ENCODE measurements at places on chromosomes 5 and 9.

DNA sequence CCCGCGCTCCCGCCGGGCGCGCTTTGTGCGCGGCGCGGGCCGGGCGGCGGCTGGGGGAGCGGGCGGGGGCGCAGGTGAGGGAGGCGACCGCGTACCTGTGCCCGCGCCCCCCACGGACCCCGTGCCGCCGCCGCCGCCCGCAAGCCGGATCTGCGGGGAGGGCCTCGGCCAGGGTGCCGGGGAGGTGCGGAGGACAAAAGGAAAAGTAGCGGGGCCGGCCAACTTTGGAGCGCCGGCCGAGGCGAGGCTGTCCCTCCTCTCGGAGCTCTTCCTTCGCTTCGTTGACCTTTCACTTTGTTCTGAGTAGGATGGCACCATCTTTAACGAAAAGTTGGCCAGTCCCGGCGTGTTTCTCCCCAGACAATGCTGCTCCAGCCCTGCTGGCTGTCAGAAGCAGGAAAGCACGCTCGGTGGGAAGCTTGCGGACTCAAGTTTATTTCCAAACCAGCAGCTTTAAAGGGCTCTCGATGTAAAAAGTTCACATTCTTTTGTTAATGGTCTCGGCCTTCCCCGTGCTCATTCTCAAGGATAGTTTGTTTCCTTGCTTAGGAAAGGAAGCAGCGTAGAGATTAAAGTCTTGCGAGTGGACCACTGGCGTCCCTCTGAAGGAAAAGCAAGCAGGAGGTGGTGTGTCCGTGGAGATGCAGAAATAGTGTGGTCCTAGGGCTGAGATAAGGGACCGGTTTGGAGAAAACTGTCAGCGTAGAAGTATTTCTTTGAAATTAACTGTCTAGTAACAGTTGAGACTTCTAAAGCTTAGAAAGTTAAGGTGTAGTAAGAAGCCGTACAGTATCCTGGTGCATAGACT is 639 bp downstream of the EHMT1 start:
- no peak for DNase-seq

GRCh38 chr9:107489687-107490605 is at the start of gene KLF4:
Gene KLF4, minus strand, starts transcription at chr9:107489769. Its CDS starts 597 bp downstream, at chr9:107489172.
- peak; percentile 92 for DNase-seq

DNA sequence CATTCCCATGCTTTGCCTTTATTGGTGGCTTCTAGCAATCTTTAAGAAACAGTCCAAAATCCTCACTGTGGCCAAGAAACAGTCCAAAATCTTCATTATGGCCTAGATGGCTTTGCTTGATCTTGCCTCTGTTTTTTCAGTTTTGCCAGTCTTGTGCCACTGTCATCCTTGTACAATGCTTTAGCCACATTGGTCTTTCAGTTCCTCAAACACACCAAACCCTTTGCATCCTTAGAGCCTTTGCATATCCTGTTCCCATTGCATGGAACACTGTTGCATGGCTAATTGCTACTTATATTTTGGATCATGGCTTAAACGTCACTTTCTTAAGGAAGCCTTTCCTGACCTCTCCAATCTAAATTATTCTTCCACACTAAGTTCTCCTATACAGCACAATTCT is 22.1 kb downstream of the MRRF start:
- DNase-seq: no peak

GRCh38 chr5:31362529-31362900 is 169.0 kb downstream of the CDH6 start:
- no peak for DNase-seq

DNA sequence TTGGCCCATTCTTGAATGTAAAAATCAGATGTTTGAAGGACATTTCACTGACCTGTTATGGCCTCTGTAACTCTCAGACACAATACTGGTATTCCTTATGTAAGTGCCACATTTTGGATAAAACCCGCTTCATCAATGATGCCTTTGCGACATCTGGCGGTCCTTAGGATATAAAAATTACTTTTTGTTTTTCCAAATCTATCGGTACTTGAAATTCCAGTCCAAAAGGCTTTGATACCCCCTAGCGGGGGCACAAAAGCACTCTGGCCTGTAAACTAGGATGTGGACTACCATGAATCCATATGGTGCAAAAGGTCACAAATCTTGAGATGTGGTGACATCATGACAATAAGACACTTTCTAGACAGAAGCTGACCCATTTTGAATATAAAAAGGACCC is 291.8 kb downstream of the KIAA0825 start:
- no peak for DNase-seq

- no peak for DNase-seq
Observed at GRCh38 chr5:10509575-10509974, 54.3 kb upstream of the ANKRD33B start.

DNA sequence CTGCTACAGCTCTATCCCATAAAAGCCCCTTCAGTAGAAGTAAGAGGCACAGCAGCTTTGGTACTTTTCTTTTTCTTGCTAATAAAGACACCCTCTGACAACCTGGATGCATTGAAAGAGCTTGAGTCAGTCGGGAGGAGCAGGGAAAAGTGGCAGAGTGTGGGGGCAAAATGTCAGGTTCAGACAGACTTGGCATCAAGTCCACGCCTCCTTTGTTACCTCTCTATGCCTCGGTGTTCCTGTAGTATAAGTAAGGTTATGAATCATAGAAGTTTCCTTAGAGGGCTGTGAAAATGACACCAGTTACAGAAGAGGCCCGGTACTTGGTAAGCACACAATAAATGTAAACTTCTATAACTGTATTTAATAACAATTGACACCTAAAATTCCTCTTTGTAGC is 133.9 kb downstream of the ESM1 start:
- DNase-seq: no peak

DNA sequence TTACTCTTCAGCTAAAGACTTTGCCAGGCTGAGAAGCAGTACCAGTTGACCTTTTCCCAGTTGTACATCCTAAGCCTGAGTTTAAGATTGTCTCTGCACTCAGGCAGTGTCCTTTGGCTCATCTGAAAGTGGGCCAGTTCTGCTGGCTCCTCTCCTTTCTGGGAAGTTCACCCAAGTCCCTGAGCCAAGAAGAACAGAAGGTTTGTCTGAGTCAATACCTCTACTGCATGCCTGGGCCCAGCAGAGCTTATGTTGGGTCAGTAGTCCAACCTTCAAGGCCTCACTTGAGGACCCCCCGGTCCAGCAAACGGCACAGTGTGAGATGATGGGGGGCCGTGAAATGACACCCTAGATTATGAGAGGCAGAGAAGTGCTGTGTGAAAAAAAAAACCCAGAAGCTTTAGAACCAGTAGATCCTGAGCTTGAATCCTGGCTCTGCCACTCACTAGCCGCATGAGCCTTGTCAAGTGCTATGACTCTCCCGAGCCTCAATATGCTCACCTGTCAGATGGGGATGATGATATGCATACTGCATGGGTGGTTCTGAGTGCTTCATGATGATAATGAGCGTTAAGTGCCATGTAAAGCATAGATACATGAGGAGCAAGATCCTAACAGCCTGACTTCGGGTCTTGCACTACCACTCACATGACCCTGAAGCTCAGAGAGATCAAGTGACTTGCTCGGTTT is 156.0 kb downstream of the MACROH2A1 start:
- DNase-seq: no peak

GRCh38 chr9:96417661-96418082 is 498 bp downstream of the ZNF367 start:
- DNase-seq: no peak

DNA sequence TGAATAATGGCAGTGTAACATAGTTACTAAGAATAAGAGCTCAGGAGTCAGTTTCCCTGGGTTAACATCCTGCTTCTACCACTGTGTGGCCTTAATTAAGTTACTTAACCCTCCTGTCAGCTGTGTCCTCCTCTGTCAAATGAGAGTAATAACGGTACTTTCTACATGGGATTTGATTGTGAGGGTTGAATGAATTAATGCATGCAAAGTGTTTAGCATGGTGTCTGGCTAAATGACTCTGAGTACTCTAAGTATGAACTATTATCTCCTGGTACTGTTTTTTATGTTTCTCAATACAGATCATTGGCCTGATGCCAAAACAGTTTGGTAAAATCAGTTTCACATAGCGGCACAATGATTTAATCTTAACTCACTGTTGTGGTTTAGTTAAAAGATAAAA is 19.6 kb downstream of the ZNF131 start:
- no peak for DNase-seq

DNA sequence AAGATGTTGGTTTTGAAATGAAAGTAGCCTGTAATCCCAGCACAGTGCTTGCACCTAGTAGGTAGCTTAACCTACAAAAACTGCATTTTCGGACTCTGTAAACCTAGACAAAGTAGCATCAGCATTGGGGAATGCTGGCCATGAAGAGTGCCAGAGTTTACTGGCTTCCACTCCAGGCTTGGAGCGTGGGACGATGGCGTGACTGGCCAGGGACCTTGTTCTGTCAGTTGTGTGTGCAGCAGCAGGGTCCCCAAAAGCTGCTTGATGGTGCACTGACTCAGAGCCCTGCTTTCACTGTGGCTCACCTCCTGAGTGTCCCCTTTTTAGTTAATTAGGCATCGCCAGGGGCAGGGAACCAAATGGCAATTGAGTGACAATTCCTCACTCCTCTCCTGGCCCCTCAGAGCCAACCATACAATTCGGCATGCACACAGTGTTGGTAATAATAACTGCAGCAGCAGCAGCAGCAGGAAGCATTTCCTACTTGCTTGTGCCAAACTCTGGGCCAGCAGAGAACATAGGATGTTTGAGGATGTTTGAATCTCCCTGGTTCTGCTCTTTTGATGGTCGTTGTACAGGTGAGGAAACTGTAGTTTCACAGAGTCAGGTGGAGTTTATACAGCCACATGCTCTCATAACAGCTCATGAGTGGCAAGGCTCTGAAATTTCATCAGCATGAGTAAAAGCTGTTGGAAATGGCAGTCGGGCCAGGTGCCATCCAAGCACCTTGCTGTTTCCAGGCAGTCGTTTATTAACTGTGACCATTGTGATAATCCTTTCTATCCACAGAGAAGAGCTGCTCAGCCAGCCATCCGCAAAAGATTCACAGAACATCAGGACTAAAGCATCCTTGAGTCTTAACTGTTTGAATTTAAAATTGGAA is 4.2 kb downstream of the UBE2QL1 start:
- no peak for DNase-seq

- no peak for DNase-seq
Observed at GRCh38 chr5:118614731-118615456, 373.5 kb downstream of the DTWD2 start.

DNA sequence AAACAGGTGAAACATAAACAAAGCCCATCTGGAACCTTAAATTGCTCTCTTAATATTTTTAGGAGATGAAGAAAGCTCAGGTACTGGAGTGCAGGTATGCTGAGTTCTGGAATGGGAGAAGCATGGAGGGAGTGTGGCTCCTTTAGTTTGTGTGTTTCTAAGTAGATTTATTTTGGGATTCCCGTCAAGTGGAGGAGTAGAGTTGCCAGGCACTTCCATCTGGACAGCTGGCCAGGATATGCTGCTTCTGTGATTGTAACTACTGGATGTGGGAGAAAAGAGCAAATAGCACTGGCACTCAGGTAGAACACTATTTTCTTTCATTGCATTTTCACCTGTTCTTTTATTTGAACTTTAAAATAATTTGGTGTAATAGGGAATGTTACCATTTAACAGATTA is 182.3 kb upstream of the MAST4 start:
- no peak for DNase-seq

GRCh38 chr5:124761010-124761409 is 14.6 kb upstream of the ZNF608 start:
- DNase-seq: no peak

- no peak for DNase-seq
Observed at GRCh38 chr5:42620579-42621216, 135.9 kb upstream of the CCDC152 start.

DNA sequence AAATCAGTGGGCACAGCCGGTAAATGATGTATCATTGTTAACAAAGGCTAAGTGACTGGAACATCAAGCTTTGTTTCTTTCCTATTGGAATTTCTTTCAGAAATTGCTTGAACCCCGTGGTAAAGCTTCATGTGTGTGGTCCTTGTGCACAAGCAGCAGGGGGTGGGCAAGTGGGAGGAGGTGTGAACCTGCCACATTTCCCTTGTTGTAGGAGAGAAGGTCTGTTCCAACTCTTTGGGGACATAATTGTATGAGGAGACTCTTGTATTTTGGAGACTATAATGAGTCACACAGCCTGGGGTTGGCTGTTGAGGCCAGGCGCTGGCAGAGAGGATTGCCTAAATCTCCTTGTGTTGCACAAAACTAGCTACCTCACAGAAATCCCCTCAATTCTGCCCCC is 620.5 kb downstream of the IRX1 start:
- DNase-seq: no peak

- DNase-seq: no peak
Observed at GRCh38 chr9:82410866-82411265, 422.3 kb downstream of the SPATA31D1 start.

GRCh38 chr5:132305420-132305819 is 11.2 kb downstream of the SLC22A4 start:
- DNase-seq: no peak

GRCh38 chr9:105963343-105964099 is 269.2 kb downstream of the TMEM38B start:
- DNase-seq: no peak

DNA sequence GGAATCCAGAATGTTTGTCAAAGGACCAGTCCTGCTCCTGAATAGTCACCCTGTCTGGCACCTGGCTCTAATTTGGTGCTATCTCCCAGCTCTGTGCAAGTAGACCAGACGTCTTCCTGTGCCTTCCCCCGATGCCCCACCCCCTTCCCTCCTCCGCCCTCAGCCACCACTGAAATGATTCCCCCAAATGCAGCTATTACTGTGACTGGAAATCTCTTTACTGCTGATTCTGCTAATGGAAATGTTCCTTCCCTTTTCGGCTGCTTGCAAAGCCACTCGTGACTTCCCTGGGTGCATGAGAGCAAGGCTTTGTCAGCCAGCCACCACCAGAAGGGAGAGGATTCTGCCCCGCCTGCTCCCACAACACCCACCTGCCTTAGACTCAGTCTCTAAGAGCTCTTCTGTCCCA is 11.4 kb downstream of the ASTN2 start:
- no peak for DNase-seq

DNA sequence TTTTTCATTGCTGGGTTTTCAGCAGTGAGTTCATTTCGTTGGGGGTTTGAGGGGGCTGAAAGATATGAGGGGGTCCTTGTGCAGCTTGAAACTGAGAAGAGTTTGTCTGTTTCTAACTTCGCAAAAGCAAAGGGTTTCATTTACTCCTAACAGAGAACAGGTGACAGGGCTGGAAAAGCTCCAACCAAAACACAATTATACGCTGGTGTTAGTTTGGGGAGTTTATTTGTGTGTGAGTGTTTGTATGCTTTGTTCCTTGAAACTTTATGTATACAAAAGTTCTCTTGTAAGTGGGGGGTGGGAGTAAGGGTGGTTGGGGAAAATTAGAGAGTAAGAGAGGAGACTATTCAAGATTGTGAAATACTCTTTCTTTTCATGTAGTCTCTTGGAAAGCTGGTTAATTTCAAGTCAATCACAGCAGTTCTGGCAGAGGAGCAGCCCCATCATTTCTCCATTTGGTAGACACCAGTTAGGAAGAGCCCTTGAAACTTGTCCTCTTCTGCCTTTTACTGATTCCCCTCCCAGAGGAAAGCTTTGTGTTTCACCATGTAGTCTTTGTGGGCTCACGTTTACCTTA is 881 bp downstream of the TNFAIP8 start:
- no peak for DNase-seq

- no peak for DNase-seq
Observed at GRCh38 chr5:72234265-72234700, 85.8 kb downstream of the MRPS27 start.
